CD4-positive, CD25-positive, alpha-beta regulatory T cell (primary cell): ENCODE measurements at places on chromosomes 12 and 14. TPM values are rescaled to one million over a fixed set of nuclear protein-coding genes. Genes with fewer than 3 reads are reported as not detected.

GRCh38 chr12:12520273-12520672 lies 42.4 kb downstream of the DUSP16 start:
- peaks cover 65% of the 10 kb centered on the region for H3K4me1 ChIP-seq
- H3K27ac ChIP-seq, result peak overlapping the region; percentile 53
- H3K4me3 ChIP-seq, result peak overlapping the region; percentile 64
- no peaks in the 10 kb centered on the region for H3K27me3 ChIP-seq
- peaks cover 53% of the 10 kb centered on the region for H3K36me3 ChIP-seq

GRCh38 chr12:3035815-3036702 lies 41.1 kb upstream of the TSPAN9 start:
- no peaks in the 10 kb centered on the region for H3K36me3 ChIP-seq
- no peak for DNase-seq
- H3K4me1 ChIP-seq, result no peaks in the 10 kb centered on the region
- H3K27ac ChIP-seq, result no peak overlapping the region
- H3K4me3 ChIP-seq, result no peak overlapping the region

- DNase-seq, result no peak
- no peaks in the 10 kb centered on the region for H3K36me3 ChIP-seq
- no peaks in the 10 kb centered on the region for H3K4me1 ChIP-seq
Measured at GRCh38 chr12:78753058-78753457, 111.5 kb upstream of the SYT1 start.

- DNase-seq, result no peak
- H3K27ac ChIP-seq, result no peak overlapping the region
- no peaks in the 10 kb centered on the region for H3K27me3 ChIP-seq
- H3K36me3 ChIP-seq, result no peaks in the 10 kb centered on the region
- H3K4me3 ChIP-seq, result no peak overlapping the region
Measured at GRCh38 chr12:23834076-23834475, 115.4 kb downstream of the SOX5 start.

PCED1B gene
- 59.4 TPM for polyA plus RNA-seq

CRY1 gene
- polyA plus RNA-seq, result 30.3 TPM

SLCO1B1 gene
- polyA plus RNA-seq, result not detected

KERA gene
- polyA plus RNA-seq, result not detected

LGR5 gene
- polyA plus RNA-seq, result not detected

TPH2 gene
- polyA plus RNA-seq, result not detected

RNASE7 gene
- not detected for polyA plus RNA-seq

KRT82 gene
- not detected for polyA plus RNA-seq
